ENCODE measurements at places on chromosomes 5 and 9. TPM values are rescaled to one million over a fixed set of nuclear protein-coding genes. Genes with fewer than 3 reads are reported as not detected.

Gene MLANA
- not detected for total RNA-seq

Gene HAPLN1
- 0.73 TPM for total RNA-seq

Gene KCNN2
- 16.8 TPM for total RNA-seq

Gene SOHLH1
- total RNA-seq: not detected

Gene ADGRV1
- 0.32 TPM for total RNA-seq

Gene AQP7
- total RNA-seq: 123 TPM

- no peak for DNase-seq
These were observed 6.6 kb downstream of the LCN9 start for GRCh38 chr9:135669616-135670285.

DNA sequence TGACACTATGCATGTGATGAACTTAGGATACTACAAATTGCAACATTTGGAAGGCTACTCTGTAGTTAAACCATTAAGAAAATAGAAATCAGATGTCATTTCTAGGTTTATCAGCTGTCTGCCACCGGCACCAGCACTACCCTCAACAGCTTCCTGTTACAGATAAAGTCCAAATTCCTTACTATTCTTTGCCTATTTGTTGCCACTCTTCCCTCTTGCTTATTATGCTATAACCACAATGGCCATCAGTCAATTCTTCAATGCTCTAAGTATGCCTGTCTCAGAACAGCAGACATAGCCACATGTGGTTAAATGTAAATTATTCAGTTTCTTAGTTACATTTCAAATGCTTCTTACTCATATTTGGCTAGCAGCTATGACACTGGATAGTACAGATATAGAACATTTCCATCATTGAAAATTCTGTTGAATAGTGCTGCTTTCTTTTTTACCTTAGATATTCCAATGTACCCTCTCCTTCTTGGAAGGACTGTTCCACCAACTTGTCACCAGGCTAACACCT is 21.0 kb downstream of the DHX29 start:
- DNase-seq: no peak

GRCh38 chr5:91938441-91938840 is 555.3 kb upstream of the ARRDC3 start:
- DNase-seq: no peak

GRCh38 chr5:92849756-92850155 is 731.3 kb downstream of the NR2F1-AS1 start:
- no peak for DNase-seq

DNA sequence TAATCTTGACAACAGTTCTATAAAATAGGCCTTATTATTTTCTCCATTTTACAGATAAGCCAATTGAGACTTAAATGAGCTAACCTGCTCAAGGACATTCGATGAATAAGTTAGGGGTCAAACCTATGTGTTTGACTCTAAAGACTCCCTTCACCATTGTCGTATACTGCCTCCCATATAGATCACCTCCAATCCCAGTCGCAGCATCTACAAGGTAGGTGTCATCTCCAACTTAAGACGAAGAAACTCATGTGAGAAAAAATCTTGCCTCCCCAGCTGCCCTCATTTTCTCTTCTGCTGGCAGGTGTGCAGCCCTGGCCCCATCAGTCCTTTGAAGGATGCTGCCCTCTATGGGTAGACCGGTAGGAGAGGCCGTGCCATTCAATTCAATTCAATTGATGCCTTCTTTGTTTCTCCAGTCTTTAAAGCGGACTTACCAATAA is 75.2 kb upstream of the SMARCA2 start:
- no peak for DNase-seq

DNA sequence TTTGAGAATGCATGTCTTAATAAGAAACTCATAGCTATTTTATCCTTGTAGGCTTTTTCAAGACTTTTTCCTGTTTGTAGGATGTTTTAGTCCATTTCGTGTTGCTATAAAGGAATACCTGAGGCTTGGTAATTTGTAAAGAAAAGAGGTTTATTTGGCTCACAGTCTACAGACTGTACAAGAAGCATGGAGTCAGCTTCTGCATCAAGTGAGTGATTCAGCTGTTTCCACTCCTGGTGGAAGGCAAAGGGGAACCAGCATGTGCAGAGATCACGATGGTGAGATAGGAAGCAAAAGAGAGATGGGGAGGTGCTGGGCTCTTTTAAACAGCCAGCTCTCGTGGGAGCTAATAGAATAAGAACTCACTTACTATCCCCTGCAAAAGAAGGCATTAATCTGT is 177.3 kb downstream of the ALDH1A1 start:
- DNase-seq: no peak

- DNase-seq: no peak
These were observed 436.3 kb upstream of the PAPPA start for GRCh38 chr9:115717298-115717697.

GRCh38 chr9:89751079-89751825 is 146.4 kb downstream of the GADD45G start:
- no peak for DNase-seq

DNA sequence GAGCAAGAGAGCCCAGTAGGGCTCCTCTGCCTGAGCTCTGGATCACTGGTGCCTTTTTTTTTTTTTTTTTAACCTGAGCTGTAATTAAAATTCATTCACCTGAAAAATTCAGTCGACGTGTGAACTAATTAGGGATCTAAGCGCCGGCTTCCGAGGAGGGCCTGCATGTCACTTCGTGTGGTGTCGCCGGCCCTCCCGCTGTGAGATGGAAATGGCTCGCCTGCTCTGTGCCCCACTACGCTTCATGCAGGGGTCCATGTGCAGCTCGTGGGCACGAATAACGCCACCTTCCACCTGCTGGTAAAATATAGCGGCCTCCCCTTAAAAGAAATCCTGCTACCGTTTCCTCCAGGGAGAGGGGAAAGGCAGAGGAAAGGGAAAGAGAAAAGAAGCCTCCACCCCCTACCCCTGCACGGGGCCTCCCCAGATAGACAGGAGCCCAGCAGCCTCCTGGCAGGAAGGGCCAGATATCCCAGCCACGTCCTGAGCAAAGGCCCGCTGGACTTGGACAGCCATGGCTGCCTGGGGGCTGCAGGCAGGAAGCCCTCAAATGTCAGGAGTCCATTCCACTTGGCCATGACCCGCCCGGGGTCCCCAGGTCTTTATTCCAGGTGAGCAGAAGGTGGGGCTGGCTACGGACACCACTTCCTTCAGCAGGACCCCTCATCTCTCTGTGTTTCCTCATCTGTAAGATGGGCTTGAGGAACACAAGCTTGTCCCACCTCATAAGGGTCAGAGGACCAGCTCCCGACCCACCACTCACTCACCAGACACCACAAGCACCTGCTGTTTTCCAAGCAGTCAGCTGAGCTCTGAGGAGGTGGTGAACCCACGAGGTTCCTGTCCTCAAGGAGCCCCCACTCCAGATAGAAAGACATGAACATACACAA is 38.2 kb upstream of the ZNF354A start:
- no peak for DNase-seq

DNA sequence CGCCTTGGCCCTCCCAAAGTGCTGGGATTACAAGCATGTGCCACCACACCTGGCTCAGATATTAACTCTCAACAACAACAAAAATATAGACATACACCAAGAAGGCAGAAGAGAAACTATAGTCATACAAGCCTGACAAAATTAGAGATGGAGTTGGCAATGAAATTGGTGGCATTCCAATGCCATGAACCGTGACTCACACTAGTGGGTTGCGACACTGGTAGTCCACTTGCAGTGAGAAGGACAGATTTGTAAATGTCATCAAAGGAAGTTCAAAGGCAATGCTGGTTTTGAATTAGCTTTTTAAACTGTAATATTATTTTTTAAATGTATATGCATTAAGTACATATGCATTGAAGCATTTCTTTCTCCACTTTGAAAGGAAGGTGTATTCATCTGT is 8.5 kb upstream of the DNAJC25 start:
- DNase-seq: peak; percentile 38

DNA sequence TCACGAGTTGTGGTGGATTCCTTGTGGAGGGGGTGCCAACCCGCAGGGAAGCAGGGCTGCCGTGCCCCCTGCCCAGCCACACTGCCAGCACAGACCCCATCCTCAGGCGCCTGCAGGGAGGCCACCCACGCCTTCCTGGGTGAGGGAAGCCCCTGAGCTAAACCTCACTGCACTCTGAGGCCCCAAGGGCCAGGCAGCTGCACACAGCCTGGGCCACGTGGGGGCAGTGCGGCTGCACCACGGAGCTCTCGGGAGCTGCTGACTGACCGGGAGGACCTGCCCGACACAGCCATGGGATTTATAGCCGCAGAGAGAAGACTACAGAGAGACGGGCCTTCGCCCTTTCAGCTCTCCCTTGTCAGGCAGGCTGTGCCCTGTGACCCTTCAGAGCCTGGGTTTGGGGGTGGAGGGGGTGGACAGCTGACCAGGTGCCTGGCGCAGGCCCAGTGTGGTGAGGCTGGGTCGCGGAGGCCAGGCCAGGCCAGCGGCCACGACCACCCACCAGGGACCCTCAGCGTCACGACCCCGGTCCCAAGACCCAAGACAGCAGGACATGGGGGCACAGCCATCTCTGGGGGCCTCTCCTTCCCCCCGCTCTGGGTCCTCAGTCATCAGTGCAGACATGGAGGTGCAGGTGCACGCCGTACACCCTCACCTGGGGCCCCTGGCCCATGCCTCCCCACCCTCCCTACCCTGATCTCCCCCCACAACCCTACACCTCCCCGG is 4.3 kb upstream of the AHRR start:
- no peak for DNase-seq

- no peak for DNase-seq
These were observed 66.4 kb downstream of the SLCO4C1 start for GRCh38 chr5:102229685-102230084.

GRCh38 chr9:21674894-21675293 is 127.5 kb upstream of the MTAP start:
- no peak for DNase-seq
